Ascending aorta (tissue), 2 donors: ENCODE measurements at places on chromosomes 2 and 18. TPM values are rescaled to one million over a fixed set of nuclear protein-coding genes. Genes with fewer than 3 reads are reported as not detected.

DNA sequence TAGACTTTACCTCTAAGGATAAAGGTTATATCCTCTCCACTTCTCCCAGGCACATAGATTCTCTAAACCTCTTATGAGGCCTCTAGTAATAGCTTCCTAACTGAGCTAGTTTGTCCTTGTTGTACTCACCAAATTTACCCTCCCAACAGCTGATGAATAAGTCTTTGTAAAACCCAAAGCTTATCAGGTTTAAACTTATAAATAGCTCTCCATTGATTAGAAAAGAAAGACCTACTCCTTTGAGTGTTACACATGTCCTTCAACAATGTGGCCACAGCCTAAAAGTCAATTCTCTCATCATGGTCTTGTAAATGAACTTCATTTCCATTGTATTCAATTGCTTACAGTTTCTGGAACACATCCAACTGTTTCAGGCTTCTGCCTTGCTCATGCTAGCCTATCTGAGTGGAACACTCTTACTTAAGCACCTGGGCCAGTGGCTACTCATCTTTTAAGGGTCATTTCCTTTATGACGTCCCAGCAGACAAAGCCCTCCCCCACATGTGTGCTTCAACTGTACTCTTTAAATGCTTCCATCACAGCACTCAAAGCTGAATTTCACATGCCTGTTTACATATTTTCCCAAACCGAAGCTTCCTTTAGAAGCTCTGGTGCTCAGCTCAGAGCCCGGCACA is 131.6 kb downstream of the CDH2 start:
- no peak for DNase-seq

RAB17 gene
- total RNA-seq: 0.32 TPM

SIX3 gene
- not detected for total RNA-seq

GKN2 gene
- 0.75 TPM for total RNA-seq

GRCh38 chr18:54561706-54562267 is 29.3 kb upstream of the DYNAP start:
- no peak for DNase-seq

DNA sequence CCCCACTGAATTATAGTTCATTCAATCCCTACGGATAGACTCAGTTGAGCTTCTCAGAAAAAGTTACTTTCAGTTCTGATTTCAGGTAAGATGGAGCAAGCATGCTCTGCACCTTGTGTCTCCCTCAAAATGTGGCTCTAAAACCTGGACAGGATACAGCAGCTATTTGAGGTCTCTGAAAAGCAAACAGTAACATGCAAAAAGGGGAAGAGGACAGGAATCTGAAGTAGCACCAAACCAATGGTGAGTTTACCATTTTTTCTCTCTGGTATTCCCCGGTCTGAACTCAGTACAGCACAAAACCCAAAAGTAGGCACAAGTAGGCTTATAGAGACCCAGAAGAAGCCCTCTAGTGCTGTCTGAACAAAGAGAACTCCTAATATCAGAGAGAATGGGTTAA is 34.1 kb downstream of the LANCL1 start:
- no peak for DNase-seq

GAREM1 gene
- 8.9 TPM for total RNA-seq

ANKRD29 gene
- total RNA-seq: 118 TPM

DNA sequence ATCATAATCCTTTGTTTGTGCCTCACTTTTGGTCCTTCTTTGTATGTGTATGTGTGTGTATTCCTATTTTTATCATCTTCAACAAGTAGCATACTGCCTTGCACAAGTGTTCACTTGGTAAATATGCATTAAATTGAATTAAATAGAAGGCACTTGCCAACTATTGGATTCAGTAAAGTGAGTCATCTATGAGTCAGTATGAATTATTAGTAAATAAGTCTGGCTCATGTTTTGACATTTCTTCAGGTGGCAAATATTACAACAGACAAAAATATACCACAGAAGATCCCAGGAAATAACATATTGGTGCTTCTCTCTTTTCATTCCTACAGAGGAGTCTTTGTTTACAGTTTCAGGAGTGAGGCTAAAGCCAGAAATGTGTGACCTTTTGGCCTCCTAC is 84.1 kb downstream of the CDK15 start:
- no peak for DNase-seq

DNA sequence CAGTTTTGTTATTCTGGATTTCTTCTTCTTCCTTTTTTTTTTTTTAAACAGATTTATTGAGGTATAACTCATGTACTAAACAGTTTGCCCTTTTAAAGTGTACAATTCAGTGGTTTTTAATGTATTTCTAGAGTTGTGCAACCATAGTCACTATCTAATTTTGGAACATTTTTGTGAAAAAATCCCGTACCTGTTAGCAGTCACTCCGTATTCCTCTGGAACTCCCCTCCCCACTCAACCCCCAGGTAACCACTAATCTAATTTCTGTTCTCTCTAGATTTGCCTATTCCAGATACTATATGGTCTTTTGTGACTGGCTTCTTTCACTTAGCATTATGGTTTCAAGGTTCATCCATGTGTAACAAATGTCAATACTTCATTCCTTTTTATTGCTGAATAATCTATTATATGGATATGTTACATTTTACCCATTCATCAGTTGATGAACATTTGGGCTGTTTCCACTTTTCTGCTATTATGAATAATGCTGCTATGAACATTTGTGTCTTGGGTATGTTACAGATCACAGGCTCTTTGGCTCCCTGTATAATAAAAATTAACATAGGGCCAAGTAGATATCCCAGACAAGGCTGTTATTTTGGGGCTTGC is 21.9 kb downstream of the EHBP1 start:
- no peak for DNase-seq

DNA sequence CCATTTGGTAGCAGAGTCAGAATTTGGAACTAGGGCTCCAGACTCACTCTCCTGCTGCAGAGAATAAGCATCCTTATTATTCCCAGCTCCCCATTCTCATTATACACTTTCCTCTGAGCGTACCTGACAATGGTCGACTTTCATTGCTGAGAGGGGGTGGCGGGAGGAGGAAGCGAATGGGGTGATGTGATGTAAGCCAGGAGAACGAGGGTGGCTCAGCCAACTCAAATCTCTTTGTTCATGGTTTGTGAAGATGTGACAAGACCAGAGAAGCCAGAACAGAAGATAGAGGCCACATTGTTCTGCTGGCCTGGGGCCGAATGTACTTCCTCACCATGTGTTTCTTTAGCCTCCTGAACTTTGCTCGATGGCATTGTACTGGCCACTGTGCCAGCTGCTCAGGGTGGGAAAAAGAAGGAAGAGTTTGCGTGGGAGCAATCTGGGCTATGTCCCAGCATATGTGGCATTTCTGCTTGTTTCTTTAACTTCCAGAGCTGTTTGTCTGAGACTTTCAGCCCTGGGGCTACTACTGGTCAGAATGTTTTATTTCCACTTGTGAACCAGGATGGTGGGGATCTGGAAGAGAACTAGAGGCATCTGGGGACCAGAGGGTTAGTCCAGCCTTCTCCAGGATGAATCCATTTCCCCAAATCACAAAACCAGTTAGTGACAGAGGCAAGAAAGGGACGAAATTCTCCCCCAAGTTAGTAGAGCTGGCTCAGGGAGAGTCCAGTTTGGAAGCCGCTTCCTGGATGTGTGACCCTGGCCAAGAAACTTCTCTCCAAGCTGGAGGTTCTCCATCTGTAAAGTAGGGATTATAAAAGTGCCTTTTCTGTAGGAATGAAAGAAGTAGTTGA is 62.6 kb downstream of the MOGAT1 start:
- DNase-seq: no peak

DNA sequence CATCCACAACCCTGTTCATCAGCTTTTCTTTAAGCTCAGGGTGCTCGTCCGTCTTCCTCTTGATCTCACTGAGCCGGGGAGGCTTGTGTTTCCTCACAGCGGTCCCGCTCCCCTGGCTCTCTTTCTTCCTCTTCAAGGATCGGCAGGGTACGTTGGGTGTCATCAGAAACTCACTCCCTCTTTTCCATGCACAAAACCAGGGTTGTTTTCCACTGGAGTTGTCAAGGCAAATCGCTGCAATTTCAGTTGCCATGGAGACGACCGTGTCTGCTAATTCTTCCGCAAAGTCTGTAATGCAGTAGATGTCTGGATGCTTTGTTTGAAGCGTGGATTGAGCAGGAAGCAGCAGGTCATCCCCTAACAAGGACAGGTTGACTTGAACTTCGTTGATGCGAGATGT is 146.4 kb downstream of the DAW1 start:
- DNase-seq: no peak

NHEJ1 gene
- total RNA-seq: 21.6 TPM

TNFAIP6 gene
- total RNA-seq: 13.6 TPM

- DNase-seq: no peak
Measured at GRCh38 chr2:183033951-183034350, 4.3 kb downstream of the NCKAP1 start.

HS1BP3 gene
- 40.0 TPM for total RNA-seq

RAD51AP2 gene
- not detected for total RNA-seq

KLHL30 gene
- 28.2 TPM for total RNA-seq

EPG5 gene
- total RNA-seq: 9.8 TPM

- no peak for DNase-seq
Measured at GRCh38 chr2:69943000-69943842, 18.2 kb downstream of the ASPRV1 start.

DNA sequence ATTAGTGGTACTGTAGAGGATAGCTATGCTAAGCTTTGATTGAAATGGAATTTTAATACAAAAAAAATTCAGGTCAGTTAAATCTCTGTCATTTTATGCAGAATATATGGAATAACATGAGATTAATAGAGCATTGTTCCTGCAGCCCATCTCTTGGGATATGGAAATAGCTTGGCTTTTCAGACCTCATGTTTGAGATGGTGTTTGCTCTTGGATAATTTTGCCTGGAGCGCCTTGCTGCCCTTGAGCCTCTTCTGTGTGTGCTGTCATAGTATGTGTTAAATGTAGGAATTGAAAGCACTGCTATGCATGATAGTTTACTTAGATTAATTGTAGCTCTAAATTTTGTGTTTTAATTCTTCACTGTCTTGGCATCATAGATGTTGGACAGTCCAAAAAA is 27.7 kb downstream of the GALNT1 start:
- no peak for DNase-seq

INPP5D gene
- 21.7 TPM for total RNA-seq

- DNase-seq: no peak
Measured at GRCh38 chr18:75915941-75916623, 488.6 kb upstream of the SMIM21 start.

ANAPC1 gene
- 36.6 TPM for total RNA-seq

GRCh38 chr18:73023975-73024374 is 156.2 kb upstream of the NETO1 start:
- no peak for DNase-seq

LIMS4 gene
- total RNA-seq: 21.2 TPM

- DNase-seq: no peak
Measured at GRCh38 chr2:86019121-86019520, 86.6 kb downstream of the POLR1A start.

- no peak for DNase-seq
Measured at GRCh38 chr2:46720592-46721185, 194.9 kb downstream of the MCFD2 start.

DNA sequence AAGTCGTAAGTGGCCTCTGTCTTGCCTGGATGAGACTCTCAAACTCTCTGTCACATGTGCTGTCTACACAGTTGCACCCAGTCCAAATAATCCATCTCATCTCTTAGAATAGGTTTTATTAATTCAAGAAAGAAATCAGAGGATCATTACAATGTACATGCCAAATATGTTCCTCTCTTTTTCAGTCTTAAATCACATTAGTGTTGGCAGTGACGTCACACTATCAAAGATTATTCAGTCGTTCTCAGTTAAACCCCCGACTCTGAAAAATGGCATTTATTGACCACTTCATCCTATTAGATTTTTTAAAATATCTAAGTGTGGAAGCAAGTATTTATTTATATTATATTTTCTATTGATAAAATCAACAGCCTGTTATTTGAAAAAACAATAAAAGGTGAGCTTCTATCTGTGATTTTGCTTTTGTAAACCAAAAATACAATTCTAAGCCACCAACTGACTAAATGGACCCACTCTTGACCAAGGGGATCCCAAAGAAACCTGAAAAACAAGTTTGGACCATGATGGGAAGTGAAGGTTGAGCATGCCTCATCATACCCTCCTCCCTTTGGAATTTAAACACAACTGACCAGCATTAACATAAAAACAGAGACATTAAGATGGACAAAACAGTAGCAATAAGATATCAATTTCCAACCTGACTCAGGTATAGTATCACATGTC is 1894.4 kb upstream of the LRRTM1 start:
- no peak for DNase-seq

HTR2B gene
- 0.75 TPM for total RNA-seq

HOXD8 gene
- total RNA-seq: 19.8 TPM

- DNase-seq: no peak
Measured at GRCh38 chr2:190527918-190528317, 6.6 kb downstream of the NEMP2 start.

DNA sequence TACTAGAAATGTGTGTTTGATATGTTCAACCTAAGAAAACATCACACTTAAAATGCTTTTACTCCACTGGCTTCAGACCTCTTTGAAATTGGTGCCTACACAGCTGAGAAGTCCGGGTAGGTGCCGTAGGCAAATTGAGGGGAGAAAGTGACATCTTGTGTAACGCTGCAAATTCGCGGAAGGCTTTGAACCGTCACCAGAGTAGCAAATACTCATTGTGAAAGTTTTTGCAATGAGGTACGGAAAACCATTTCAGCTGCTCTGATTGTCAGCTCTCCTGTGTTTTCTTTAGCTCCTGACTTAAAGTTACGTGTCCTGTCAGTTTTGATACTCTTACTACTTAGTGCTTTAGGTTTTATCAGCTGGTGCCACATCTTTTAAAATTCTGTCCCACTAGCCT is 224.5 kb downstream of the FAM210A start:
- DNase-seq: peak; percentile 72

DNA sequence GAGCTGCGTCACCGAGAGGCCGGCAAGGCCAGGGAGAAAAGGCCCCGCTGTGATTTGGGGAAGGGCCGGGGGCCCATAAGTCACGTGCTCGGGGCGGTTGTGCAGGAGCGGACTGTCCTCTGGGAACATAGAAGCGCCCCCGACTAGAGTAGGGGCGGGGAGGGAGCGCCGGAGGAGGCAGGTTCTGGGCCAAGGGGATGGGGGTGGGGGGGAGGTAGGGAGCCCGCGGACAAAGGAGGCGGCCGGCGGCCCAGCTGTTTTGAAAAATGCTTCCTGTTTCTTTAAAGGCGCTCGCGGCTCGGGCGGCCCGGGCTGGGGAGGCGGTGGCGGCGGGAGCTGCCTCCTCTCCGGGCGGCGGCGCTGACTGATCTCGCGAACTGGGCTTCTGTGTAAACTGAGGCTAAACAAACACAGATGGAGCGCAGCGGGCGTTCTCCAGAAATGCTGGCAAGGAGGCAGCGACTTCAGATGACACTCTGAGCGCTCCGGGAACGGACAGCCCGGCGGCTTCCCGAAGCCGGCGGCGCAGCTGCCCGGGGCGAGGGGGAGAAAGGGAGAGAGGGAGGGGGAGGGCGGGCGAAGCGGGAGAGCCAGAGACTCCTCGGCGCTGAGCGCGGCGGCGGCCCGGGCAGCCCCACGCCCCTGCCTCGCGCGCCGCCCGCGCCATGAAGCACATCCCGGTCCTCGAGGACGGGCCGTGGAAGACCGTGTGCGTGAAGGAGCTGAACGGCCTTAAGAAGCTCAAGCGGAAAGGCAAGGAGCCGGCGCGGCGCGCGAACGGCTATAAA is at the start of gene ATOH8:
ATOH8 (plus strand) TSS at position 467 of the 788 bp plus-strand sequence; CDS start at position 666, 199 bp downstream.
- peak; percentile 88 for DNase-seq
